ENCODE measurements at places on chromosomes 4 and X.

GRCh38 chrX:12065251-12065650 is 73.0 kb upstream of the FRMPD4 start:
- DNase-seq: no peak

DNA sequence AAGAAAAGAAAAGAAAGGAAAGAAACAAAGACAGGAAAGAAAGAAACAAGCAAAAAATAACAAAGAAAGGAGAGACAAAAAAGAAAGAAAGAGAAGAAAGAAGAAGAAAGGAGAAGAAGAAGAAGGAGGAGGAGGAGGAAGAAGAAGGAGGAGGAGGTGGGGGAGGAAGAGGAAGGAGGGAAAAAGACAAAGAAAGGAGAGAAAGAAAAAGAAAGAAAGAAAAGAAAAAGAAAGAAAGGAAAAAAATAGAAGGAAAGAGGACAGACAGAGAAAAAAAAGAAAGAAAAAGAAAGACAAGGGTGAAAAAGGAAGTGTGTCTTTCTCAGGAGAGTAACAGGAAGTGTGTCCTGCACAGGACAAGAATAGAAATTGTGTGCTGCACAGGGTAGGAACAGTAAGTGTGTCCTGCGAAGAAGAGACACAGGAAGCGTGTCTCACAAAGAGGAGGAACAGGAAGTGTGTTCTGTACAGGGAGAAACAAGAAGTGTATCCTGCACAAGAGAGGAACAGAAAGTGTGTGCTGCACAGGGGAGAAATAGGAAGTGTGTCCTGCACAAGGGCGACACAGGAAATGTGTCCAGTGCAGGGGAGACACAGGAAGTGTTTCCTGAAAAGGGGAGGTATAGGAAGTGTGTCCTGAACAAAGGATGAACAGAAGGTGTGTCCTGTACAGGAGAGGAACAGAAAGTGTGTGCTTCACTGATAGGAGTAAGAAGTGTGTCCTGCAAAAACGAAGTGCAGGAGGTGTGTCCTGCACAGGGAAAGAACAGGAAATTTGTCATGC is 101.2 kb downstream of the ARSF start:
- no peak for DNase-seq

- no peak for DNase-seq
Measured at GRCh38 chrX:47194194-47194787, 662 bp downstream of the UBA1 start.

GRCh38 chr4:128955751-128956150 is 137.6 kb downstream of the SCLT1 start:
- peak; percentile 35 for DNase-seq

- peak; percentile 90 for DNase-seq
Measured at GRCh38 chrX:133676344-133677122, 261.2 kb upstream of the GPC4 start.

DNA sequence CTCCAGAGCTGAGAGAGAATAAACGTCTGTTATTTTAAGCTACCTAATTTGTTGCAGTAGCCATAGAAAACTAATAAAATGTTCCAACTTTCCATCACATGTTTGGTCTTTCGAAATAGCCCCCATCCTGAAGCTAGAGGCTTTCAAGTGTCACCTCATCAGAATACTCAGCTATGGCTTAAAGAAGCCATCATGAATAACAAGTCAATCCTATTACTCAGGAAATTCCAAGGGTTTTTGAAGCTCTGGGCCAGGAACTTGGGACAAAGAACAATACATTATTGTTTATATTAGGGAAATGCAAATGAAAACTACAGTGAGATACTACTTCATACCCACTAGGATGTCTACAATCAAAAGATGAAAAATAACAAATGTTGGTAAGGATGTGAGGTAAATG is 42.2 kb downstream of the TBCK start:
- no peak for DNase-seq

DNA sequence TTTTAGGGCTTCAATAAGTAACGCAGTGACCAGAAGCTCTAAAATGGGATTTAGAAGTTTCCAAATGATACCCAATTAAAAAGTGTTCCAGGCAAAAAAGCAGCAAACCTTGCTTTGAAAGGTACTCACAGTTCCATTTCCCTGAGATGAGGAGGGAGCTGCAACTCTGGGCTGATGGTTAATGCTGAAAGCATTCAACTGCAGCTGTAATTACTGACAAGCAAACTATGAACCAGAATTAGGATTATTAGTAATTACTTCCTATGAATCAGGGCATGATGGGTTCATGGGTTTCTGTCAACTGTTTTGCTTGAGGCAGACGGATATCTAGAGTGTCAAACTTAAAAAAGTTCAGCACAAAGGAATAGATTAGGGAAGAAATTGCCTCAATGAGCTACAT is 357.4 kb downstream of the STIM2 start:
- DNase-seq: no peak

- no peak for DNase-seq
Measured at GRCh38 chrX:45799576-45799975, 598.9 kb upstream of the DIPK2B start.

- DNase-seq: no peak
Measured at GRCh38 chr4:168658751-168659150, 161.9 kb downstream of the PALLD start.

DNA sequence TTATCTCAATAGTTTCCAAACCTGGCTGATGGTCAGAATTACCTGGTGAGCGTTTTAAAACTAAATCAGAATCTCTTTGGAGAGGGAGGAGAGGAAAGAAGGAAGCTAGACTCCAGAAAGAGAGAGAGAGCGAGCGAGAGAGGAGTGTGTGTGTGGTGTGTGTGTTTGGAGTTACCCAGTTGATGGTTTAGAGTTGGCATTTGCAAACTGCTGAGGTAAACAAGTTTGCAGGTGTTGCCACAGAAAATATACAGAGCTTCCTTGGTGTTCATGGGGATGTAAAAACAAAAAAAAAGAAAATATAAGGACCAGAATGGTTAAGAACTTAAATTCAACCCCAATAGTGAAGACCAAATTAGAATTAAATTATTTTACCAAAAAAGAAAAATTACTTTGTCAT is 26.4 kb upstream of the LAP3 start:
- no peak for DNase-seq

GRCh38 chr4:143617994-143618679 is 82.3 kb downstream of the FREM3 start:
- no peak for DNase-seq

- no peak for DNase-seq
Measured at GRCh38 chr4:26557164-26557563, 26.7 kb upstream of the TBC1D19 start.

DNA sequence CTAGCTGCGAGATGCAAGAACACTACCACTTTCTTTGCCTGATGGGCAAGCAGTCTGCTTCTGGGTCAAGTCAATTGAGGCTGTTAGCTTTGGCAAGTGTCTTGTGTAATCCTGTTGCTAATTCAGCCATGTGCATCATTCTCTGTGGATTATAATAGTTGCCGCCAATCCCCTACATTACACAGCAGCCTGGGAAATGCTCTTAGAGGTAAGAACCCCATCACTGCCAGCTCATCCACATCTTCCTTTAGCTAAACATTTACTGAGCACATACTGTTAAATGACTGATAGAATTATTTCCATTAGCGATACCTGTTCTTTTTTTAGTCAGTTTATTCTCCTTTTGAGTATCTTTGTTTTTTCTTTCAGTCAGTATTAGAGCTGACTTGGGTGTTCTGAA is 116.2 kb downstream of the CBR4 start:
- no peak for DNase-seq

GRCh38 chr4:17120761-17121160 is 222.3 kb upstream of the LDB2 start:
- DNase-seq: no peak

DNA sequence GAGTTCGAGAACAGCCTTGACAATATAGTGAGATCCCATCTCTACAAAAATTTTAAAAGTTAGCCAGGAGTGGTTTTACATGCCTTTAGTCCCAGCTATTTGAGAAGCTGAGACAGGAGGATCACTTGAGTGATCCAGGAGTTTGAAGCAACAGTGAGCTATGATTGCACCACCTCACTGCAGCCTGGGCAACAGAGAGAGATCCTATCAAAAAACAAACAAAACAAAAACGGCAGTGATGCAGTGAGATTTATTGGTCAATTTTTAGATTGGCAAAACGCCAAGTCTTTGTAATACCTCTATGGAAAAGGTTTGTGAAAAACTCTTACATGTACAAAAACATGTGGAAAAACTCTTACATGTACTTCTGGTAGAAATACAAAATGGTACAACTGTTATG is 91.3 kb downstream of the PTPN13 start:
- DNase-seq: no peak

- no peak for DNase-seq
Measured at GRCh38 chr4:5758741-5759140, 47.7 kb downstream of the EVC start.

DNA sequence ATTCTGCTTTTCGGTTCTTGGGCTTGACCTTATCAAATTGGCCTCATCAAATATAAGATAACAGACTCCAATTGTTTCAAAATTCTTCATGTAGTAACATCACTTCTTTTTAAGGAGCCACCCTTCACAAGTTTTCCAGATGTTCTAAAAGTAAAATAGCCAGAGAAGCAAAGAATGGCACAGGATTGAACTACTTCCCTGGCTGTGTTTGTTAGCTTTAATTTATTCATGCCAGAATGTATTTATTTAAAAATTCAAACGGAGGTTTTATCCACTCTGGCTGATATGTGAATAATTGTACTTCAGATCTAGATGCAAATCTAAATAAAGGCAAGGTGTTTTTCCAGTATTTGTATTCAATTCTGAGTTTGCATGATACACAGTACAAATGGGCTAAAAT is 581.3 kb upstream of the TENM3 start:
- no peak for DNase-seq

DNA sequence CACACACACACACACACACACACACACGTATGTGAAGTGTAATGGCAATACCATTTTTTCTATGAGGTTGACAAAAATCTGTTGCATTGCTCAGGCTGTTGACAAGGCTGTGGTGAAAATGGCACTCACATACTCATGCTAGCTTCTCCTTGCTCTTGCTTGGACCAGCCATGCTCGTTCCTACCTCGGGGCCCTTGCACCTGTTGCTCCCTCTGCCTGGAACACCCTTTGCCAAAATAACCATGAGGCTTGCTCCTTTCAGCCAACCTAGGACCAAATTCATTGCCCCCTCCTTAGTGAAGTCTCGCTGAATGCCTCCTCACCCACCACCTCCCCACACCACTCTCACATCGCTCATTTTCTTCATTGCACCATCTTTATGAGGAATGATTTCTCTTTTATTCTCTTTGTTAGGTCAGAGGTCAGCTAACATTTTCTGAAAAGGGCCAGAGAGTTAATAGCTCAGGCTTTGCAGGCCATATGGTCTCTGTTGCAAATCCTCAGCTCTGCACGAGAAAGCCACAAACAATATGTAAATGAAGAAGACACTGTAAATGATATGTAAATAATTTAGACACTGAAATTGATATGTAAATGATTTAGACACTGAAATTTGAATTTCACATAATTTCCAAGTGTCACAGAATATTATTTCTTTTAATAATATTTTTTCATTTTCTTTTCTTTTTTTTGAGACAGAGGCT is 13.3 kb downstream of the SLC38A5 start:
- peak; percentile 6 for DNase-seq

DNA sequence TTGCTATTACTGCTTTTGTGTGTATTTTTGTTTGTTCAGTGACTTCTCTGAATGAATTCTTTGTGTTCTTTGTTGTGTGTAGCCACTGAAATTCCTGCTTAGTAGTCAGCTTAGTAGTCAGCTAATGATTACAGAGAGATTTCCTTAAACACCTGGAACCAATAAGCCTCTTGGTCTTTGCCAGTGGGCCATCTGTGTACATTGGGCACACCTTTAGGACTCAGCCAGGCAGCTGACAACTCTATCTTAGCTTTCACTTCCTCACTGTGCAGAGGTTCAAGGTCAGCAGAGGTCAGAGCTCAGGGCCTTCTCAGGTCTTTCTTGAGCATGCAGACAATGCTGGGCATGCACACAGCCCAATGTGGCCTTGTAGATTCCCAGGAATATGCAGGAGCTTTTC is 59.3 kb downstream of the RWDD4 start:
- no peak for DNase-seq

DNA sequence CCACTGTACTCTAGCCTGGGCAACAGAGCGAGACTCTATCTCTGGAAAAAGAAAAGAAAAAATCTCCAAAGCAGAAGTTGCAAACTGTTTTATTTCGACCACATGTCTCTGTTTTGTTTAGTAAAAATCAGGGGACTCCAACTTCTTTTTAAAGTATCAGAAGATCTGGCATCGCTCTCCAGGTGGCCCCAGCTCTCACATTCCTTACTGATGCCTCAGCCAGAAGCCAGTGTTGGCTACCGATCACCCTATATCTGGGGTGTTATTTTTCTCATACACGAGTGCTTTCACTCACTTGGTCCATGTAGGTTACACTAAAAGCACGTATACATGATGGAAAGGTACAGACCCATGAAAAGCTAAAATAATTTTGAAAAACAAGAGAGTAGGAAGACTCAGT is 8.3 kb downstream of the MPP1 start:
- no peak for DNase-seq

DNA sequence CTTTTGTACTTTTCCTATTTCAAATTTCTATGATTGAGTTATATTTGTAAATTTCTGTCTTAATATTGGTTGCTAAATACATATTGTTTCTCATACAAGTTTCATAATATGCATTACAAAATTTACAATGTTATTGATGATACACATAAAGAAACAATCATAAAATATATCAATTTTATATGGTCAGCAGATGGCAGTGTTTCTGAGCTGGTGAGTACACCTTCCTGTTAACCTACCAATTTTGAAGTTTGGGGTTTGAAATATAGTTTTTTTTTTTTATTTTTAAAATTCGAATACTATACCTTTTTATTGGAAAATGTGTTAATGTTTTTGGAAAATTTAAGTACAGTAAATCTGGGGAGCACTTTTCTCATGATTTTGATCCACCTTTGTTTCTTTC is 1953.1 kb upstream of the ADGRL3 start:
- DNase-seq: no peak

GRCh38 chr4:141124224-141124623 is 9.0 kb downstream of the RNF150 start:
- no peak for DNase-seq

DNA sequence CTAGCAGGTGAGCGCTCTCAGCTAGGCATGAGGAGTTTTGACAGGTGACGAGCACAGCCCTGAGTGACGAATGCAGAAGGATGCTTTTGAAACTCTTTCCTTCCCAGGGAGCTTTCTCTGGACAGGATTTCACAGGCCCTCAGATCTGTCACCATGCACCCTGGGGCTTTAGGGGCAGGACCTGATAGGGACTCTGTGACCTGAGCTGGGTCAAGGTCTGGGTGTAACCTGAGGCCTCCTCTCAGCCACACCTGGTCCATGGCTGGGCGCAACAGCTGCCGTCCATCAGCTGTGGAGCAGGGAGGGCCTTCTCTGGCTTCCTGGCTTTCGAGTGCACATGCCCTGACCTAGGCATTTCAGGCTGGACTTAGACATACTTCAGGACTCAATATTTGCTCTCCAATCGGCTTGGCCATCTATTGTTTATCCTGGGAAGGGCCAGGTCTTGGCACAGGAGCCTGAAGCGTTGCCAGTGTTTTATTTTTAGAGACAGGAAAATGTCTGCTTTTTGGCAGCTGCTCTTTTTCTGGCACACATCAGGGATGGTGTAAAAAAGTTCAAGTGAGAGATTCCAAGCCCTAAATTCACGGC is 56.4 kb downstream of the C4orf51 start:
- DNase-seq: no peak

- no peak for DNase-seq
Measured at GRCh38 chr4:90992213-90992612, 865.0 kb downstream of the CCSER1 start.

- DNase-seq: no peak
Measured at GRCh38 chrX:154380153-154380552, 1.1 kb downstream of the EMD start.

Measured in NCI-H526 (cell line).